ENCODE measurements at places on chromosomes 16 and 17.

DNA sequence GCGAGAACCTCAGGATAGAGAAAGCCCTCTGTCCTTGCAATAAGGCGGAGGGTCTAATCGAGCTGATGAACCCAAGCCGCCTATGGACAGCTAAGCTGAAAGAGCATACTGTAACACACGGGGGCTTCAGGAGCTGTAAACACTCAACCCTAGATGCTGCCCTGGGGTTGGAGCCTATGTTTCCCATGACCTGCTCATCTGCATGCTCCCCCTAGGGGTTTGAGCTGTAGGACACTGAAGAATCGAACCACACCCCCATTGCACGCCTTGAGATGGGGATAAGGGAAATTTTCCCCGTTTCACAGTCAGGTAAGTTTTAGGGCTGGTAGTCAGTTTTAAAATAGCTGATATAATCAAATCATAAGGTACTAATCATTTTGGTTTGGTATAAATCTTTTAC lies 675.6 kb upstream of the CDH8 start:
- no peak for DNase-seq

DNA sequence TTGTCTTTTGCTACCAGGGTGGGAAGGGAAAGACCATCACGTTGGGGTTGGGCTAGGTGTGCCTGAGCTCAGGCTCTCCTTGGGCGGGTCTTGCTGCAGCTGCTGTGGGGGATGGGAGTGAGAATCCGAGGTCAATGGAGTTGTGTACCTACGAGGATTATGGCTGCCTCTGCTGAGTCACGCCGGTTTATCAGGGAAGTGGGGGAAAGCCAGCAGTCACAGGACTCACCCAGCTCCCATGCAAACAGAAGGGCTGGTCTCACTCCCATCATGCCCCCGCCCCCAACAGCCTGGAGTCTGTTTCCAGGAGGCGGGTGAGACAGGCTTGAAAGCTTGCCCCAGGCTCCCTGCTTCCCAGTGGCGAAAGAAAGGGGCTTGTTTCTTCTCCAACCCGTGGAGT lies 1259.0 kb upstream of the GOT2 start:
- no peak for DNase-seq

- DNase-seq, result peak; percentile 87
Measured at GRCh38 chr17:65750631-65751115, 189.2 kb upstream of the AXIN2 start.

DNA sequence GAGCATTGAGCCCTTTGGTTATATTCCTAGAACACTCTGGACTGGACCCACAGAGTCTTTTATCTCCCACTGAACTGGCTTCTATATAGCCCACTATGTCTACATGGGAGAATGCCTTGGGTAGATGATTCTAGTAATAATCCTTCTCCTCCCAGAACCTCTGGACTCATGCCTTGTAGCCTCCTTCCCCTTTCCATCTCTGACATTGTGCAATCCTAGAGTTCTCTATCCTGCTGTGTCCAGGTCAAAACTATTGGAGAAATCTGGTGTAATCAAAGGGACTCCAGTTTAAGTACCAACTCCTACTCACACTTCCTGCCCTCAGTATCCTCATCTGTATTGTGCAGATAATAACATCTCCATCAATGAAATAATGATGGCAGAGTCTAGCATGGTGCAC lies 9.1 kb downstream of the RCVRN start:
- DNase-seq, result no peak
